ENCODE measurements at places on chromosomes 4 and X.

DNA sequence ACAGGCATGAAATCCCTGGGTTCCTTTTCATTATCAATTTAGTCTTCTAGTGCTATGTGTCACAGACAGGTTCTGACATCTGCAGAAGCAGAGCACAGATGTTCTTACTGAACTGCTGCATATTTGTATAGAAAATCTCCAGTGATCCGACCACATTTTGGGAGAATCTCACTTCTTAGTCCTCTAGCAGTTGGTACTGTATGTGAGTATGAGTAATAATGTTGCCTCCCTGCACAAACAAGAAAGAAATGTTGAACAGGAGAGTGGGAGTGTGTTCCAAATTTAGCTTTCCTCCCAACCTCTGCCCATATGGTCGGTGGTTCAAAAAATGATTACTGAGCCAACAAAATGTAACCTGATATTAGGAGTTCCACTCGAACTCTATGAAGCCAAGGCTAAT is 165.3 kb upstream of the GPC4 start:
- no peak for DNase-seq

DNA sequence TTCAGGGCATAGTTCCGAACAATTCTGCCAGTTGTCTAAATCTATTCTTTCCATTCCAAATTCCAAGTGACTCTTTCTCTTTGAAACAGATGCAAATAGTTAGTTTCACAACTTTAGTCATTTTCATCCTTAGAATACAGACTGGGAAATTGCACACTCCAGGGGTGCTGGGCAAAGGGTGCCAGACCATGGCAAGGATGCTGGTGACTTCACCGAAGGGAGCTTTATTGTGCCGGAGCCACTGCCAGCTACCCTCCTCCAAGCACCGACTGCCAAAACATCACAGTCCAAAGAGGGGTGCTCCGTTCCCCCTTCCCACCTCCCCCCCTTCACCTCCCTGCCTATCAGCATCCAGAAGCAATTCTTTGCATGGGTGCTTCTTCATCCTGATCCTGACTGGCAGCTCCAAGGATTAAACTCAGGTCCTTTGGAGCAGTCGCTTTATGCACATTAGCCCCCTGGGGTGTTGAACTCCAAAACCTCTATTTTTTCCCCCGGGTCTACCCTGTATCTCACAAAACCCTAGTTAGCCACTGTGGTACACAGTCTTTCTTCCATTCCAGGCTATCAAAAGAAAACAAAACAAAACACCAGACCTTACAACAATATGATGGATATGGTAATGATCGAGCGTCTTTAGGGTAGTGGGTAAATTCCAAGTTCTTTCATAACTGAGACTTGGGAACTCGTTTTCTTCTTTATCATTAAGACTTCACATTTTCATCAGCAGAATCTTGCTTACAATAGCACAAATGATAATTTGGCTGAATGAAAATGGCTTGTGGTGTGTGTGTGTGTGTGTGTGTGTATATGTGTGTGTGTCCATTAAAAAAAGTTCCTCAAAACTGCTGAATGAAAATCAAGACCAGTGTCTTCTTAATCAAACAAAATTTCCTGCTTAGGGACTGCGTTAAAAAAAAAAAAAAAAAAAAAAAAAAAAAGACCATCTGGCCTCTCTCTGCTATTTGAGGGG is 28.7 kb downstream of the MID1 start:
- no peak for DNase-seq

GRCh38 chr4:113003841-113004240 is 45.6 kb upstream of the ANK2 start:
- DNase-seq: no peak

DNA sequence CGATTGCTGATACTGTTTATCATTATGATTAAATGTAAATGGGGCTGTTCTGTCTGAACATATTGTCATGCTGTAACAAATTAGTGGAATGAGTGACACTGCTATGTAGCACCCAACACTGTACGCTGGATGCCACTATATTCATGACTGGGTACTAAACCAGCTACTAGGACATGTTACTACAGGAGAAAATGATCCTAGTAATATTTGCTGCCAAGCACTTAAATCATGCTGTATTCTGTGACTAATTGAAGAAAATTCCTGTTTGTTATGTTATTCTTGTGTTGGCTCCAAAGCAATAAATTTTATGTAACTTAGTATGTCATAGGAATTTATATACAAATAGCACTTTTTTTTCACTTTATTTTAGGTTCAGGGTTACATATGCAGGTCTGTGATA is 804.2 kb downstream of the CENPC start:
- no peak for DNase-seq

DNA sequence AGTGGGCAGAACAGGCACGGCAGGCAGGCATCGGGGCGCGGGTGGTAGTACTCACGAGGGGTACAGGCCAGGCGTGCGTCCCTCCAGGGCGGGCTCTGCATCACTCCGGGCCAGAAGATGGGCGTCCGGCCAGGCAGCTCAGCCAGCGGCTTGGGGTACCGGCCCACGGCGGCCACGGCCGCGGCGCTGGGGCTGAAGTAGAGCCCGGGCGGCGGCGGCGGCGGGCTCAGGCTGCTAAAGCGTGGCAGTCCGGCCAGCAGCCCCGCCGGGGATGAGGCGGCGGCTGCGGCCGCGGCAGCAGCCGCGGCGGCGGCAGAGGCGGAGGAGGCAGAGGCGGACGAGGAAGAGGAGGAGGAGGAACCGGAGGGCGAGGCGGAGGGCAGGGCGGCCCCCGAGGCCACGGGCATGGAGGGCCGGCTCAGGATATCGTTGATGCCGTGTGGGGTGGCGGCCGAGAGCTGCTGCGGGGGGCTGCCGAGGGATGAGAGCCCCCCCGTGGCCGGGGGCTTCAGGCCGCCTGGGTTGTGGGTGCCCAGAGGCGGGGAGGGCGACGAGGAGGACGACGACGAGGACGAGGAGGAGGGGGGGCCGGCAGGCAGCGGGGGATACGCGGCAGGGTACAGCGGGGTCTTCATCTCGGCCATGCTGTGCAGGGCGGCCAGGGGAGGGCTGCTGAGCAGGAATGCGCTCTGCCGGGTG is 1.4 kb downstream of the NKX6-1 start:
- DNase-seq: no peak

Measured in brain pericyte (primary cell).